NCI-H2029 treated with DMSO at 0.1 percent for 48 hours (cell line): ENCODE measurements at places on chromosomes 2 and 18.
A peak's percentile ranks its signal among the peaks of the same experiment; 100 is the strongest.

DNA sequence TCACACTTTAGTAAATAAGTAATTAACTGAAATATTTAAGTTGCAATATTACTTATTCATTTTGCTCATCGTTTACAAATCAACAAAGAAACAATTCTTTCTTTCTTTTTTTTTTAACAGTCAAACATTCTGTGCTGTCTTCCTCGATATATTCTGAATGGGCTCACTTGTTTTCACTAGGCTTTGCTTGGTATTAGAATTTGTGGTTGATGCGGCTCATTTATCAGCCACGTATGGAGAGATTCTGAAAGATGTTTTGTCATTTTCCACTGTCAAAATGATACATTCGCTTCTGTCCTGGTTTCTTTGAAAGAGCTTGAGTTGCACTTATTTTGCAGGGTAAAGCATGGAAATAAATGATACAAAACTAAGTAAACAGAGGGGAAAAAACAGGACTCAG lies 323.7 kb downstream of the LRRTM1 start:
- no peak for DNase-seq

GRCh38 chr2:16330982-16331381 lies 334.7 kb downstream of the CYRIA start:
- no peak for DNase-seq

DNA sequence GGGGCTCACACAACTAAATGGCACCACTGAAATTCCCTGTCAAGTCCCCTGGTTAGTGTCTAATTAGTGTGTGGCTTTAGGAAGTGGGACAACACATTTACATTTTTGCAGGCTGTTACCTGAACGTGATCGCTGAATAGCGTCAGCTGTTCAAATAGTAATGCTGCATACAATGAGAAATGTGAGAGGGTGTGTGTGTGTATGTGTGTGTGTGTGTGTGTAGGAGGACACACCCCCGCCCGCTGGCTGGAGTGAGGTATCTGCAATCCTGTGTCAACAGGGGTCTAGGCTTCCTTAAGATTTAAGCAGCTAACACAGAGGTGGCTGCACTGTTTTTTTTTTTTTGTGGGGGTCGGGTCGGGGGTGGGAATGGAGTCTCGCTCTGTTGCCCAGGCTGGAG lies 4.8 kb upstream of the LYPD6B start:
- DNase-seq = peak; percentile 49

DNA sequence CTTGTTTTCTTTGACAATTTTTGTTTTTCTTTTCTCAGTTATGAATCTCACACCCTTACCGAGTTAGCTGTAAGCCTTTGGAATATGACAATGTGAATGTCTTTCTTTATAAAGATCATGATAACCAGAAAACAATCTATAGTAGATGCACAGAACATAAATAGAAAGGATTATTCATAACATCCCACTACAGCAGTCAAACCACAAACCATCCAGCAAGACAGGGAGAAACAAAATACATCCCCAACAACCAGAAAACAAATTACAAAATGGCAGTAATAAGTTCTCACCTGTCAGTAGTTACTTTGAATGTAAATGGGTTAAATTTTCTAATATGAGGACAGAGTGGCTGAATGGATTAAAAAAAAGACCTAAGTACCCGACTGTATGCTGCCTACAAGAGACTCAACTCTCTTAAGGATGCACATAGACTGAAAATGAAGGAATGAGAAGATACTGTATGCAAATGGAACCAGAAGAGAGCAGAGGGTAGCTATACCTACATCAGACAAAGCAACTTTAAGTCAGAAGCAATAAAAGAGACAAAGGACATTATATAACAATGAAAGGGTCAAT lies 124.6 kb downstream of the ZNF532 start:
- DNase-seq = no peak

GRCh38 chr2:164028814-164029534 lies 293.2 kb upstream of the FIGN start:
- no peak for DNase-seq

GRCh38 chr2:8119782-8120505 lies 561.9 kb upstream of the ID2 start:
- no peak for DNase-seq

DNA sequence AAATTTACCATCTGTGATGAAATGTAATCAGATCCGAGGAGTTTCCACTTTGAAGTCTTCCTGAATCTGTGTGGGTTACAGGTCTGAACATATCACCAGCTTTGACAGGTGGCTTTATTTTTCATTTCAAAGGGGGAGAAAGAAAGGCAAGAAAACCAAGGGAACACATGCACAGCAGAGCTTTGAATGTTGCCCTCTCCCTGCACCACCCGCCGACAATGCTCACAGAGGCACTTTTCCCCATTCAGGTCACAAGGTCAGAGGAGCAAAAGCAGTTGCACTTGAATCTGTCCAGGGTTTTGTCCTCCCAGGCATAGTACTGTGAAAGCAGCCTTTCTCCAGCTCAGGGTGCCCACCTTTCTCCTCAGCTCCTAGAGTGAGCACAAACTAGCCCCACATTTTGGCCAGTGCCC lies 130.2 kb downstream of the OSR1 start:
- no peak for DNase-seq

DNA sequence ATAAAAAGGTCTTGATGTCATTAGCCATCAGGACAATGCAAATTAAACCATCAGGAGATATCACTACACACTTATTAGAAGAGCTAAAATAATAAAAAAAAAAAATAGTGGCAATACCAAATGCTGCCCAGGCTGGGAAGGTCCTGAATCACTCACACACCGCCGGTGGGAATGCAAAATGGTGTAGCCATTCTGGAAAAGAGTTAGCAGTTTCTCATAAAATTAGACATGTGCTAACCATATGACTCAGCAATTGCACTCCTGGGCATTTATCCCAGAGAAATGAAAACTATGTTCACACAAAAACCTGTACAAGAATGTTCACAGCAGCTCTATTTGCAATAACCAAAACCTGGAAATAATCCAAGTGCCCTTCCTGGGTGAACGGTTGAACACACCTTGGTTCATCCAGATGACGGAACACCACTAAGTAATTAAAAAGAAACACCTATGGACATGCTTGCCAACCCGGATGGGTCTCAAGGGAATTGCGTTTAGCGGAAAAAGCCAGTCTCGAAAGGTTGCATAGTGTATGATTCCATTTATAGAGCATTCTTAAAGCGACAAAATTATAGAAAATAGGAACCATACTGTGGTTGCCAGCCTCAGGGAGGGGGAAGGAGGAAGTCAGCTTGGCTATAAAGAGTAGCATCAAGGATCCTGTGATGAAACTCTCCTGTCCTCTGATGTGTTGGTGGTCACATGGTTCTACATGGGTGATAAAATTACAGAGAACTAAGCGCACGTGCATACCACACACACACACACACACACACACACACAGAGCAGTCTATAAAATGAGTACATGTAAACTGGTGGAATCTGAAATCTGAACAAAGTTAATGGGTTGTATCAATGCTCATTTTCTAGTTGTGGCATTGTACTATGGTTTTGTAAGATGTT lies 4.6 kb downstream of the MBP start:
- peak; percentile 38 for DNase-seq

DNA sequence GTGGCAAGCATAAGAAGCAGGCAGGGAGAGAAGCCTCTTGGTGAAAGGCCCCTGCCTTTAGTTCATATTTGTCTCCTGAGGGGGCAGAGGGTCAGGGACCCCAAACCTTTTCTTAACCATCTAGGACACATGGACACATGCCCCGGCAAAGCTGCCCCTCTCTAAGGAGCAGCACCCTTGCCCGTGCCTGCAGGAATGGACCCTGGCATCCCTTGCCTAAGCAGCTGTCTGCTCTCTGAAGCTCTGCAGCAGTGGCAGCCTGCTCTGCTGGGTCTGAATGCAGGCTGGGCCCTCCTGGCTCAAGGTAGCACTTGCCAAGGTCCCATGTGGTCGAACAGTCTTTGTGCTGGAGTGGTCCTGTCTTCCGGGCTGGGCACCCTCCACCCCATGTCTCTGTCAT lies 174.4 kb downstream of the CELF4 start:
- DNase-seq = no peak
